SK-N-SH (cell line): ENCODE measurements at places on chromosomes 5 and 9. TPM values are rescaled to one million over a fixed set of nuclear protein-coding genes. Genes with fewer than 3 reads are reported as not detected.

DNA sequence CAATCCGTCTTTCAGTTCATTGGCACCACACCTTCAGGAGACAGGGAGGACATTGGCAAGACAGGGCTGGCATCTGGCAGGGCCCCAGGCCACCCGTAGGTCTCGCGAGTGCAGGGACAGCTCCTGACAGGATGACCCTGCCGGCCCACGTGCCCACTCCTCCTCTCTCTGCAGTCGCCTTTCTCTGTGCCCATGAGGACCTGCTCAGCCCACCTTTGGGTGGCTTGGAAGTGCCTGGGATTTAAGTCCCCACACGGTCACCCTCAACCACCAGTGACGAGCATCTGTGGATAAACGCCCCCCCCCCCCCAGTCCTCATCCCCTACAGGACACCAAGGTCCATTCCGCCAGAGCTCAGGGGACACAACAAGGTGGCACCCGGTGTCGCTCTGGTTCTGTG, 4.1 kb downstream of the MRPL36 start:
- H3K27ac ChIP-seq = no peak overlapping the region
- H3K4me3 ChIP-seq = no peak overlapping the region
- no peak for DNase-seq
- H3K4me1 ChIP-seq = peaks cover 19% of the 10 kb centered on the region; the same call in 1 of the 2 replicates
- H3K27me3 ChIP-seq = no peaks in the 10 kb centered on the region

GRCh38 chr5:95445995-95446394, 54.8 kb downstream of the FAM81B start:
- H3K4me3 ChIP-seq = no peak overlapping the region
- H3K27me3 ChIP-seq = no peaks in the 10 kb centered on the region
- no peak overlapping the region for H3K27ac ChIP-seq
- H3K36me3 ChIP-seq = peaks cover 4% of the 10 kb centered on the region

DNA sequence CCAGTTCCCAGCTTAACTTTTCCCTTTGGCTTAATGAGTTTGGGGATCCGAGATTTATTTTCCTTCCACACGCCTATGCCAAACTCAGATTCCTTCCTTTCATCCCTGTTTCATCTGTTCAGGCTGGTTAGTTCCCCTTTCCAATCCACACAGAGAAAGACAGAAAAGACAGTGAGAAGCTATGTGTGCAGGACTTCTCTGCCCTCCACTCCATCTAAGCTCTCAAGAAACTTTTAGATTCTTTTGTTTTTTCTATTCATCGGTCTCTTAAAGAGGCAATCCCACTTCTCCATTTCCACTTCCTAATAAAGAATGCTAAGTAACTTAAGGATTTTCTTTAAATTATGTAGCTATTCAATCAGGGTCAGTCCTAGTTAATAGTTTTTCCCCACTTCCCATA, 11.2 kb downstream of the ITGA1 start:
- H3K36me3 ChIP-seq = peaks cover 25% of the 10 kb centered on the region
- peak overlapping the region; percentile 75 for H3K4me3 ChIP-seq
- peaks cover 5% of the 10 kb centered on the region for H3K4me1 ChIP-seq
- peak overlapping the region; percentile 93 for H3K27ac ChIP-seq
- no peaks in the 10 kb centered on the region for H3K27me3 ChIP-seq

DNA sequence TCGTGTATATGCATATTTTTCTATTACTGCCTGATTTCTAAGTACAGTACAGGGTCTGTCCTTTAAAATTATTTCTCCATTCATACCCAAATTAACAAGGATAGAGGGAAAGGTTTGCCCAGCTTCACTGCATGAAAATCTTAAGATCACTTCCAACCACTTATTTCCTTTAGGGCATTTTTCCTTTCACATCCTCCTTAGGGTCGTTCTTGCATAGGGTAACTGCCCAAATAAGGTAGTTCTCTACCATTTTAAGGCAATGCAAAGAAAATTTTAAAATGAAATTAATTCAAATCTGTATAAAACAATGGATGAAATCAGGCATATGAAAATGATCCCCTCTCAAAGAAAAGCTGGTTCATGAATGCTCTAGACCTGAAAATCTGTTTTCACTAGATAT, 4.1 kb upstream of the CDC20B start:
- H3K4me3 ChIP-seq = no peak overlapping the region
- peaks cover 3% of the 10 kb centered on the region; the same call in 1 of the 2 replicates for H3K4me1 ChIP-seq
- H3K36me3 ChIP-seq = no peaks in the 10 kb centered on the region

DNA sequence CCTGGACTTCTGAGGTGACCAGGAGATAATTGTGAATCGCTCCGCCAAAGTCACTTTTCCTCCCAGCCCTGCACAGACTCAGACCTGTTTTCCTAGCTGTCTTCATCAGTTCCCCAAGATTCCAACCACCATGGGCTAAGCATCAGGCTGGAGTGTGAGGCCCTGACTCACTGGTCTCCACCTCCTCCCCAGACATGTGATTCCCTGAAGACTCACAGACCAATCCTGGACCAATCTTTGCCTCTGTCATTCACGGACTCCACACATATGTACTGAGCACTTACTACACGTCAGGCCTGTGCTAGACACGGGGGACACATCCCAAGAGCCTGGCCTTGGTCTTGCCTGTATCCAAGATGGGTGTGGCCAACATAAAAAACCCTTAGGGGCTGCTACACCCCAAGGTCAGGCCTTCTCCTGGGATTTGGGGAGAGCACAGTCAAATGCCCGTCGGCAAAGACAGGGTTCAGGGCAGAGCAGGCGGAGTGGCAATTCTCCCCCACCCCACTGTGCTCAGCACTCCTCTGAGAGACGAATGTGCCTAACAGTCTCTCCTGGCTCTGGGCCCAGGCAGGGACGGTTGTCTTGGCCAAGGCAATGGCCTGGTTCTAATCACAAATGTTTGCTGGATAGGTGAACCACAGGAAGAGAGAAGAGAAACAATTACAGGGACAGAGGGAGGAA, 11.9 kb downstream of the EEIG1 start:
- no peak overlapping the region for H3K4me3 ChIP-seq
- peak overlapping the region; percentile 93 for H3K27ac ChIP-seq
- no peaks in the 10 kb centered on the region for H3K36me3 ChIP-seq
- peak; percentile 51 for DNase-seq
- no peaks in the 10 kb centered on the region for H3K27me3 ChIP-seq
- H3K4me1 ChIP-seq = peaks cover 88% of the 10 kb centered on the region

- H3K27ac ChIP-seq = peak overlapping the region; percentile 21; the same call in 1 of the 2 replicates
- H3K27me3 ChIP-seq = no peaks in the 10 kb centered on the region; the same call in 1 of the 2 replicates
- DNase-seq = no peak
These were observed 33.2 kb upstream of the RICTOR start for GRCh38 chr5:39107350-39107749.

DNA sequence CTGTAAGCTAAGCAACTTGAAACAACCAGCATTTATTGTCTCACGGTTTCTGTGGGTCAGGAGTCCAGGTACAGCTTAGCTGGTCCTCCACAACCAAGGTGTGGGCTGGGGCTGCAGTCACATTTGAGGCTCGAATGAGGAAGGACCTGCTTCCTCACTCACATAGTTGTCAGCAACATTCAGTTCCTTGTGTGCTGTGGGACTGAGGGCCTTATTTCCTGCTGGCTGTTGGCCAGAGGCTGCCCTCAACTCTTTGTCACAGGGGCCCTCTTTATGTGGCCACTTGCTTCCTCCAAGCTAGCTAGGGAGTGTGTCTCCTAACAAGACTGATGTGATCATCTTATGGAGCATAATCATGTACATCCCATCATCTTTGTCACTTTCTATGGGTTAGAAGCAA, 29.2 kb upstream of the SEMA4D start:
- H3K27ac ChIP-seq = no peak overlapping the region
- DNase-seq = no peak
- H3K27me3 ChIP-seq = no peaks in the 10 kb centered on the region
- no peak overlapping the region for H3K4me3 ChIP-seq

DNA sequence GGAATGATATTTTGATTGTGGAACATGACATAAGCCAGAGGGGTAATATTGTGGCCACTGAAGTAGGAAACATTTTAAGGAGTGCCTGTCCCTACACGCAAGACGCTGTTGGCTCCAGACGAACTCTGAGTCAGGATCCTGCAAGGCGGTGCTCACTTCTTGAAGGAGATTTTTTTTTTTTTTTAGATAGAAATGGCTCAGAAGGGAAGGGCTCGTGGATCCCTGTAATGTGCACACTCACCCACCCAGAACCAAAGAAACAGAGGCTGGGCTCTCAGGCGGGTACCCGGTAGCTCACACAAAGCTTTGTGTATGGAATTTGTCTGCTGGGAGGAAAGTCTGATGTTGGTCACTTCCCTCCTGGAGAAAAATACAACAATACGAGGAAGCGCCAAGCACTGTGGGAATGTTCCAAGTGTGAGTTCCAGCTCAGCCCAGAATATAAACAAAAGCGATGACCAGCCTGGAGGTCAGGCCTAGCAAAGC, 25.7 kb downstream of the RAPGEF1 start:
- H3K27me3 ChIP-seq = no peaks in the 10 kb centered on the region
- no peak for DNase-seq
- H3K27ac ChIP-seq = peak overlapping the region; percentile 57
- H3K4me3 ChIP-seq = no peak overlapping the region
- H3K4me1 ChIP-seq = peaks cover 3% of the 10 kb centered on the region; the same call in 1 of the 2 replicates

GRCh38 chr9:19967216-19967887, 178.5 kb upstream of the SLC24A2 start:
- no peaks in the 10 kb centered on the region for H3K36me3 ChIP-seq
- no peaks in the 10 kb centered on the region for H3K27me3 ChIP-seq
- no peak overlapping the region for H3K27ac ChIP-seq
- H3K4me1 ChIP-seq = no peaks in the 10 kb centered on the region

GRCh38 chr5:104540448-104540847, 977.9 kb upstream of the NUDT12 start:
- DNase-seq = no peak
- H3K4me1 ChIP-seq = peaks cover 7% of the 10 kb centered on the region; the same call in 1 of the 2 replicates
- no peak overlapping the region for H3K4me3 ChIP-seq
- no peaks in the 10 kb centered on the region for H3K27me3 ChIP-seq

- H3K36me3 ChIP-seq = no peaks in the 10 kb centered on the region
- H3K27ac ChIP-seq = no peak overlapping the region
- H3K4me1 ChIP-seq = peaks cover 33% of the 10 kb centered on the region
- no peak overlapping the region for H3K4me3 ChIP-seq
- H3K27me3 ChIP-seq = no peaks in the 10 kb centered on the region
These were observed 92.3 kb upstream of the COL5A1 start for GRCh38 chr9:134549336-134549735.

GRCh38 chr9:129952337-129952736, 90.7 kb downstream of the FNBP1 start:
- H3K27me3 ChIP-seq = no peaks in the 10 kb centered on the region
- no peak overlapping the region for H3K27ac ChIP-seq
- H3K36me3 ChIP-seq = peaks cover 3% of the 10 kb centered on the region; the same call in 1 of the 2 replicates
- peaks cover 6% of the 10 kb centered on the region for H3K4me1 ChIP-seq
- DNase-seq = no peak
- no peak overlapping the region for H3K4me3 ChIP-seq

DNA sequence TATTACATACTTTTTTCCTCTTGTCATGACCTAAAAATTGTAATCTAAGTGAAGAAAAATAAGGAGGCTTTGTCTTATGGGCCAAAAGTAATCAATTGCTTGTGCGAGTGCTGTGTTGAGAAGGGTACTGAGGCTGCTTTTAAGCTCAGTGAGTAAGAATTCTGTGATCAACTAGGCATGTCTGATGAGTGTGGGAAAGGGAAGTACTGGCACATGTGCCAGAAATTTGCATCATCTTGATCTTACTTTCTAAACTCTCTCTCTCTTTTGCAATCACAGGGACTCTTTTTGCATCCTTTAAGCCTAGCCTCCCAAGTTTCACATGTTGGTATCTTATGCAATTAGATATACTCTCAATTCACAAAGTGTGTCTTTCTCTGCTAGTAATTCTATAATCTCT, 329.9 kb downstream of the KIF4B start:
- H3K4me3 ChIP-seq = no peak overlapping the region
- DNase-seq = no peak
- H3K27ac ChIP-seq = no peak overlapping the region
- no peaks in the 10 kb centered on the region for H3K4me1 ChIP-seq
- no peaks in the 10 kb centered on the region for H3K36me3 ChIP-seq
- no peaks in the 10 kb centered on the region for H3K27me3 ChIP-seq

GRCh38 chr5:107616213-107616612, 54.5 kb downstream of the EFNA5 start:
- H3K27me3 ChIP-seq = no peaks in the 10 kb centered on the region
- H3K27ac ChIP-seq = no peak overlapping the region
- H3K4me3 ChIP-seq = no peak overlapping the region
- DNase-seq = no peak
- no peaks in the 10 kb centered on the region for H3K4me1 ChIP-seq

- H3K4me3 ChIP-seq = no peak overlapping the region
- no peaks in the 10 kb centered on the region for H3K27me3 ChIP-seq
- H3K36me3 ChIP-seq = no peaks in the 10 kb centered on the region
- H3K27ac ChIP-seq = no peak overlapping the region
These were observed 49.6 kb upstream of the CCNG1 start for GRCh38 chr5:163387589-163388343.

GRCh38 chr5:141363952-141364660, at the start of gene PCDHGA5:
Gene PCDHGA5, plus strand, starts transcription at chr5:141364162. Its CDS starts 169 bp downstream, at chr5:141364331.
- H3K27me3 ChIP-seq = no peaks in the 10 kb centered on the region
- H3K36me3 ChIP-seq = peaks cover 7% of the 10 kb centered on the region
- no peak for DNase-seq
- H3K4me1 ChIP-seq = no peaks in the 10 kb centered on the region
- H3K4me3 ChIP-seq = no peak within 1 kb of the TSS
- no peak within 1 kb of the TSS for H3K27ac ChIP-seq

DNA sequence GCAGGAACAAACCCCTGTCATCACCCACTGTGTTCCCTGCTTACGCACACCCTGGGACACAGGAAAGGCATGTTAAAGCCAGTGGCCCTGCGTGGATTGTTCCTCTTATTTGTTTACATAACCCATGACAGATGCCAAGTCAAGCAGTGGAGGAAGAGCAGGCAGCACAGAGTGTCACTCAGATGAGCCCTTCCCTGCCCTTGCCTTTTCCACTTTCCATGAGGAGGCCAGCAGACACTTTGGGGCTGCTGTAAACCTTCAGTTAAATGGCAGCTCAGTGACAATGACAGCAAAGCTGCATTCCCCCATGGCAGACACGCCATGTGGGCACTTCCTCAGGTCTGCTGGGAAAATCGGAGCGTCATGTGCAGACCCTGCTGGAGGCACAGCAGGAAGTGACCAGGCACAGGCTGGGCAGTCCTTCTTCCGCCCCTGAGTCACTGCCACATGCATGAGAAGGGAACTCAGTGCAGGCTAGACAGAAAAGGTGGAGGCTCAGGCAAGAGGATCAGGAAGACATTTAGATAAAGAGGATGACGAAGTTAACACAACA, 216.8 kb upstream of the PIK3R1 start:
- no peak overlapping the region for H3K27ac ChIP-seq
- H3K4me3 ChIP-seq = no peak overlapping the region
- no peaks in the 10 kb centered on the region for H3K27me3 ChIP-seq
- peak; percentile 24 for DNase-seq
- H3K36me3 ChIP-seq = no peaks in the 10 kb centered on the region

GRCh38 chr5:173733831-173734501, 117.5 kb upstream of the BOD1 start:
- H3K4me1 ChIP-seq = no peaks in the 10 kb centered on the region
- no peaks in the 10 kb centered on the region for H3K27me3 ChIP-seq
- H3K27ac ChIP-seq = no peak overlapping the region
- DNase-seq = no peak

DNA sequence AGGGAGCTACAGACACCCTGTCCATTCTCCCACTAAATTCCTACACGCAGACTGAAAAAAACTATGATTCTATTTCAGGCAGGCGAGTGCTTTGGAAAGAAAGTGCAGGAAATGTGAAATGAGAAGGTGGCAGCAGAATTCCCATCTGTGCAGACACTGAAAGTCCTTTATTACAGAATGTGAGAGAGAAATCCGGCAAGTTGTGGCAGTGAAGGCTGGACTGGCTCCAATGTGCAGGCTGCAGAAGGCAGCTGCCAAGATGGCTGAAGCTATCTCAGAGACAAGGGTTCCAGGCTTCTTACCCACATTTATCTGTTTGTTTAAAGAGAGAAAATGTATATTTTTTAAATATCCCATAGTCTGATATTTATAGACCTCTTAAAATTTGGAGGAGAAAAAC, 161.8 kb upstream of the VLDLR start:
- H3K27me3 ChIP-seq = no peaks in the 10 kb centered on the region
- H3K27ac ChIP-seq = no peak overlapping the region
- no peak overlapping the region for H3K4me3 ChIP-seq
- no peak for DNase-seq
- H3K4me1 ChIP-seq = no peaks in the 10 kb centered on the region

Gene PCDHA9
- polyA plus RNA-seq = 0.02 TPM in 2 replicates

Gene FBXW5
- 78.9 and 85.5 TPM in 2 replicates for polyA plus RNA-seq
